Non-pigmented ciliary epithelial cell (primary cell): ENCODE measurements at places on chromosomes 11 and 22.

GRCh38 chr11:30511408-30511807 is 74.7 kb downstream of the MPPED2 start:
- DNase-seq, result no peak

- peak; percentile 5 for DNase-seq
Measured at GRCh38 chr11:88231894-88232482, 56.7 kb upstream of the RAB38 start.

GRCh38 chr11:93196816-93197379 is 893 bp downstream of the SLC36A4 start:
- no peak for DNase-seq

DNA sequence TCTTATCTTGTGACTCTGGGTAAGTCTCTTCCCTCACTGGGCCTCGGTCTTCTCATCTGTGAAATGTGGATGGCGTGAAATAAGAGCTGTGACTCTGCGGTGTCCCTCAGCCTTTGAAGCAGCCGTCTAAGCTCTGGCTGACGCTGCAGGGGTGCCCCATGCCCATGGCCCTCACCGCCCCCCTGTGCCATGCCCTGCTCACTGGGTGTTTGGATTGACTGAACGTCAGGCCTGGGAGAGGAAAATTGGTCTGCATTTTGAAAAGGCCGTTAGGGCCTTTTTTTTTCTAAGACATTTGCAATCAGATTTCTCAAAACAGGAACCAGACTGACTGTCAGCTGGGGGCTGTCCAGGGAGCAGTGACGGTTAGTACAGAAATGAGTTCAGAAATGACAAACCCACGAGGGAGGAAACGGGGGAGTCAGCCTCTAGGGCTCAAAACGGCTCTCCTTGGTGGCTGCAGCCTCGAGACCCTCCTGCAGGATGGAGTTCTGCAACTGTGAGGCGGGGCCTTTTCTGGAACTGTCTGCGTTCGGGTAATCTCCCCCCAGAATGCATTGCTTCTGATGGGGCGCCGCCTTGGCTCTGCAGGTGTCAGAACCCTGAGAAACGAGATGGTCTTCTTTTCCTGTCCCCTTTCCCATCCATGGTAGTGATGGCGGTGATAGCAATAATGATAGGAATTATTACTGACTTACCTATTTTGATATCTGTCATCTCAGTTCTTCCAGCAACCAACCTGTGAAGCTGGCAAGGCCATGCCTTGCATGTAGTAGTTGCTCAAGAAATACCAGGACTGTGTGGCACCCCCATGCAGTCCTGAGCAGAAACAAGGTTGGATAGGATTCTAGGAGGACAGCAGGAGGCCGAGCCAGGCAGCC is 2.0 kb downstream of the GRK2 start:
- DNase-seq, result no peak

DNA sequence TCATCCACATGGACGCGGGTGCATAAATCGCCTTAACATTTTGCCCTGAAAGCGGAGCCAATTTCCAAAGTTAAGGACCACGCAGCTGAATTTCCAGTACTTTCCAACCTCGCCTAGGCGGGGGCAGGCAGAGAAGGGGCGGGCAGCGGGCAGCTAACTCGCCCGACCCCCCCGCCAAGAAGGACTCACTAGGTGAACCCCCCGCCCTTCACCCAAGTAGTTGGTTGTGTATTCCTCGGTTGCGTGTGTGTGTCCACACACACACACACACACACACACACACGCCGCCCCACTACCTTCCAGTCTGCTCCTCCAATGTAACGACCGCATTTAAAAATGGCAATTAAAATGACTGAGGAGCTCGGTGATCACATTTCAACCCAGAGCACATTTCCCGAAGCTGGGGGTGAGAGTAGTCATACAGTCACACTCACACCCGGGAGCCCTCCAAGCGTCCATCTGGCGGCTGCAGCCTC is 1.4 kb downstream of the TENM4 start:
- no peak for DNase-seq

- DNase-seq, result no peak
Measured at GRCh38 chr22:47059701-47060161, 297.3 kb downstream of the TBC1D22A start.

GRCh38 chr11:119109843-119110242 is 2.7 kb downstream of the C2CD2L start:
- no peak for DNase-seq

GRCh38 chr11:102573851-102574250 is 43.3 kb upstream of the MMP7 start:
- no peak for DNase-seq

DNA sequence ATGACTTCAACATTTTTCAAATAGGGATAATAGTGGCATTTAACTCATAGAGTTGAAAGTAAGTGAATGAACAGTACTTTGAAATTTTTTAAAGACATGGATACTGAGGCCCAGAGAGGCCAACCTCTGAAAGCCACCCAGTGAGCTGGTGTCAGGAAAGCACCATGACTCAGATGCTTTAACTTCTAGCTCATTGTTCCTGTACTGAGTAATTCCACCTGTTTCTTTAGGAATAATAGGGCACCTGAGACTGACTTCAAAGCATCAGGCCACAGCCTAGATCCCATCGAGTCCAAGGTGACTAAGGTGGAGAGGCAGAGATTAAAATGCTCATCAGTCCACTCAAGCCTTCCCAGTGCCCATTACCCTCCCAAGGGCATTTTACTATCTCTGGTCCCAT is 491.8 kb upstream of the TENM4 start:
- no peak for DNase-seq

DNA sequence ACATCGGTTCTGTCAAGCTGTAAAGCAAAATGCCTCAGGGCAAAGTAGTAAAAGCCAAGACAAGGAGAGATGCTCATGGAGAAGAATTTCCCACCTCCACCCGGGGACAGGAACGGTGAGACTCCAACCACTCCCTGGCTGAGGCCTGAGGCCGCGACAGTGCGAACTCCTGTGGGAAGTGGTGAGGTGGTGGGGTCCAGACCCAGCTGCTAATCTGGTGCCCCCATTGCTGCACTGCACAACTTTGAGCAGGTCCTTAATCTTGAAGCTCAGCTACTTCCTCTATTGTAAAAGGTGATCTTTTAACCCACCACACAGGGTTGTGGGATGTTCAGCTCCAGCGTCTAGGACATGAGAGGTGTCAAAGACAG is 83.9 kb downstream of the ZC3H12C start:
- DNase-seq, result no peak

- no peak for DNase-seq
Measured at GRCh38 chr22:49103314-49104059, 724.2 kb downstream of the BRD1 start.

DNA sequence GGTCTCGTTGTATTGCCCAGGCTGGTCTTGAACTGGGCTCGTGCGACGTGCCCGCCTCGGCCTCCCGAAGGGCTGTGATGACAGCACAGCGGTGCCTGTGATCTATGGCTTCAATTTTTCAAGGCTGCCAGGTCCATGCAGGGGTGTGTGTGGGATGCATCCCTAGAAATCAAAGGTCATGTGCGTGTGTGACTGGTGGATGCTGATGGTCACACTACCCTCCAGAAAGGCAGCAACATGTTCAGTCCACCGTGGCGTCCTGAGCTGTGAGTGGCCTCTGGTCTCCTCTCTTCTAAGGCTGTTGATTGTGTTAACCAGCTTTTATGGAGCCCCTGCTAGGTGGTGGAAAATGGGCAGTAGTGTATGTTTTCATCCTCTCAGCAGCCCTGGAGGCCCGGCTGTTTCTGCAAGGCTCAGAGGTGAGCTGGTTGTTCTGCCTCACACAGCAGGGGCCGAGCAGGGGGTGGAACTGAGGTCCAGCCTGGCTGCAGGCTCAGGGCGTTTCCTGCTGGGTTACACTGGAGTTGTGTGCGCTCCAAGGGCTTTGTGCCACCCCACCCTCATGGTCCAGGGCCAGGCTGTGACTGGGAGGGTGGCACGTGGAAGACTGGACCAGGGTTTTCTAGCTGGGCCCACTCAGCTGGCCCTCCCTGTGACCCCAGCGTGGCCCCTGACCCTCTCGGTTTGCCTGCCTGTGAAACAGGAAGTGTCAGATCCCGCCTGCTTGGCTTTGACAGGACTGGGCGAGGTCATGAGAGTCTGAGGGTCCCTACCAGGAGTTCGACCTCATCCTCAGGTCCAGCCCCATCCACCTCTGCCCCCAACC is 7.7 kb downstream of the BIK start:
- no peak for DNase-seq

GRCh38 chr11:25218036-25218435 is 721.2 kb downstream of the LUZP2 start:
- no peak for DNase-seq

DNA sequence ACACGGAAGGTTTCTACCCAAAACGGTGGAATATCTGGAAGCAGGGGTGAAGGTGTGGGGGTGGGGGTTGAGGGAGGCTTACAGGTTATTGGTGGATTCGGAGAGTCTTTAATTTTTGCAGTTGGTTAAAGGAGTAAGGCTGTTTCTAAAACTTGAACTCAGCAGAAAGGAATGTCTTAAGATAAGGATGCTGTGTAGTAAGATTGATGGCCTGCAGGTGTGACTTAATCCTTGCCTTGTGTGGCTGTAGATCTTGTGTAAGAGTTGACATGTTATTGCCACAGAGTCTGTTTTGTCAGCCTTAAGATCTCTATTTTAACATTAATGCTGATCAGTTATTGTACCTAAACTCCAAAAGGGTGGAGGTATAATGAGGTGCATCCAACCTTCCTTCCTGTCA is 16.4 kb upstream of the OR6M1 start:
- DNase-seq, result no peak

GRCh38 chr11:59556917-59557348 is 45.6 kb downstream of the OR4D9 start:
- DNase-seq, result no peak

DNA sequence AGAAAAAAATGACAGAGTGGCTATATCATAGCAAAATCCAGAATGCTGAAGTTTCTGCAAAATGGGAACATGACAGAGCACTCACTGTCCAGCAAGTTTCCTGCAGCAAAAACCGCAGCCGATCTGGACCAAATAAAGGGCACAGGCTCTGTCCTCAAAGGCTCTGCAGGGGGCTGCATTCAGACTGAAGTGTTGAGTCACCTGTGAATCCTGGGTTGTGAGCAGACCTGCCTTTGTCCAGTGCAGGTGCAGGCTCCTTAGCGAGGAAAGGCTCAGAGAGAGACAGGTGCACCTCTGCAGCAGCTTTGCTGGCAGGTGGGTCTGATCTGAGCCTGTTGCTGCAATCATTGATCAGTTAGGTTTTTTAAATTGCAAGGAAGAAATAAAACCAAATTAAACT is 29.3 kb upstream of the NFAM1 start:
- DNase-seq, result no peak

DNA sequence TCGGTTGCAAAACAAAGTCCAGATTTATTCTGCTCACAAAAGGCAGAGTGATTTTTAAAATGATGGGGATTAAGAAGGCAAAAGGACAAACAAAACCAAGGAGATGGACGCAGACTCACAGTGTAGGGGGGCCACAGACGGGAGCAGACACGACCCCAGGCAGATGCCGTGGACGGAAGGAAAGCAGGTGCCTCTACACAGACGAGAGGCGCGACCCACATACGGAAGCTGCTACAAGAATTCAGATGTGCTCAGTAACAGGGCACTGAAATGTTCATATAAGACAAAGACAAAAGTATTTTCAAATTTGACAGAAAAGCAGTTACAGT is 148.9 kb downstream of the BRD1 start:
- DNase-seq, result no peak

DNA sequence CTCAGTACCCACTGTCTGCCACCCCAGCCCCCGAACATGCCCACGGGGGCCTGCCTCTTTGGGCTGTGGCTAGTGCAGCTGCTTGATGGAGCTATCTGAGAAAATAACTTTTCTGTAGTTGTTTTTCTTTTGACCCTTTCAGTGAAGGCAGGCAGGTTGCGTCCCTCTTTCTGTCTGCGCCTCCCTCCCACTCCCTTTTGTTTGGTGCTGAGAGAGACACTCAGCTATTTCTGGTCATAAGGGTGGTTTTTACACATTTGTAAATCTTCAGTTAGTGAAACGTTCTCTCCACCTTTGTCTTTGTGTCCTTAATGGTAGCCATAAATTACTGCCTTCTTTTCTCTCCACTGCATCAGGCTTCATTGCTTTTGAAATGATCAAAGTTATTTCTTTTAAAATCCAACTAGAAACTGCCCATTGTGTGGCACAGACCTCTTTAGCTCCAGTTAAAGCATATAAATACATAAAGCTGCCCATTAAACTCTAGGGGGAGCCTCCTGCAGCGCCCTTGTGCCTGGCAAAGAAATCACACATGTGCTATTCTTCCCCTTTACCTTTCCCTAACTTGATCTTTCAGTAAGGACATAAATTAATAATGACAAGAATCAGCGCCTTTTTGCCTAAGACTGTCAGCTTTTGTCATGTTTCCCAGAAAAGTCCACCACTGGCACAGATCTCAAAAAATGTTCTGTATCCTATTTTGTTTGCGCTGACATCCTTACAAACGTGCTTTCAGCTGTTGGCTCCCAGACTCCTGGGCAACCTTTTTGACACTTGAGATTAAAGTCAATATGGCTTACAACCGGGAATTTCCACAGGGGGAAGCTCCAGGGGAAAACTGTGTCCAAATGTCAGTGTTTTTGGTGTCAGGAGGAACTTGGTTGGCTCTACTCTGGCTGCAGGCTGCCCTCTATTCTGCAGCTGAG is 1.7 kb upstream of the SCUBE2 start:
- no peak for DNase-seq

GRCh38 chr11:122655527-122656072 is at the start of gene UBASH3B:
UBASH3B (plus strand) TSS chr11:122655722; CDS start chr11:122656050, 328 bp downstream.
- DNase-seq, result no peak

DNA sequence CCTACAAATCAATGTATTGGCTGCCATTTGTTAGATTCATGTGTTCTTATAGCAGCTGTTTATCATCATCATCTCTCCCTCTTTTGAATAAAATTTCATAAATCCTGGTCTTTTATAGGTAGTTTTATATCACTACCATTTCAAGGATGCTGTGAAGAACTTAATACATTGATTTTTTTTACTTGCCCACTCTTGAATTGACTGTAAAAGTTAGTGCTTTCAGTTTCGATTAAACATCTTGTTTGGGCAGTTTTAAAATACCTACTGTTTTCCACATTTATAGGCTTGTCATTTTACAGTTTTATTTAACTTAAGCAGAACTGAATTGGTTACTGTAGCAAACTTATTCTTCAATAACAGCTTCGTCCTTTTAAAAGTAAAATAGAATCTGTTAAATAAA is 59.5 kb downstream of the TTC17 start:
- DNase-seq, result no peak

DNA sequence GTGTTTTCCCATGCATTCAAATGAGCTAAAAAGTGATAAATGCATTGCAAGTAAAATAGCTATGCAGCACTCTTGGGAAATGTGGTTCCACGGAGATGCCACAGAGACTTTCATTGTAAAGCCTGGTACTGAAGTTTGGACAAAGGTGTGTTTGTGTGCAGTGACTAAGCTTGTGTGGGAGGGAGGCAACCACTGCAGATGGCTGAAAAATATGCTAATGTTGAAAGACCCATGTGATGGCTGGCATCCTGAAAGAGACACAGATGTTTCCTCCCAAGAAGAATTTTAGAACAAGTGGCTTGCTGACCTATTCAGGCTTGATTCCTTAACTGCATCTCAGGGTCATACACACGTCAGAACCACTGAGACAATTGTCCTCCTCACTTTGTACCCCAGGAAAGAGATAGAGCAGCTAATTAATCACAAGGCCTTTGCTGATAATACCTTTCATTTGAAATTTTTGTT is 73.8 kb downstream of the FAM76B start:
- no peak for DNase-seq
